GM19239 (cell line): ENCODE measurements at places on chromosomes 1 and 21.

GRCh38 chr1:92359986-92360385 lies 61.1 kb downstream of the RPAP2 start:
- no peak for DNase-seq

GRCh38 chr1:226981838-226982237 lies 41.7 kb downstream of the COQ8A start:
- no peak for DNase-seq

- no peak for DNase-seq
These were observed 41.2 kb downstream of the MAP3K21 start for GRCh38 chr1:233368789-233369130.

- DNase-seq: no peak
These were observed 39.0 kb downstream of the TTLL7 start for GRCh38 chr1:83959824-83960498.

- no peak for DNase-seq
These were observed 649.5 kb upstream of the ADGRL2 start for GRCh38 chr1:81151206-81151605.

GRCh38 chr1:248316796-248317195 lies 7.6 kb downstream of the OR2M7 start:
- no peak for DNase-seq

DNA sequence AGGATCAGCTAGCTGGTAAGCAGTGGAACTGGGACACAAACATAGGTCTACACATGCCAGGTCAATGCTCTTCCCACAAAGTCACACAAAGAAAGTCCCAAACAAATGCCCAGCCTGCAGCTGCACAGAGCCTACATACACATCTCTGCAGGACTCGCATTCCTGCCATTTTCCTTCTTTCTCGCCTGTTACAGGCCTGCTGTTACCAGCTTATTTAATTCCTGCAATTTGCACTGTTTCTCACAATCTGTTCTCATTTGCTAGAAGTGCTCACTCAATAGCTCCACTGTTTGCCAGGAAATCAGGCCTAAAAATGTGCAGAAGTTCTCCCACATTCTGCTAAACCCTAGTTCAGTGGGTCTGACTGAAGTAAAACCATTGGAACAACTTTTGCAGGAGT lies 362.6 kb upstream of the C1orf87 start:
- no peak for DNase-seq

DNA sequence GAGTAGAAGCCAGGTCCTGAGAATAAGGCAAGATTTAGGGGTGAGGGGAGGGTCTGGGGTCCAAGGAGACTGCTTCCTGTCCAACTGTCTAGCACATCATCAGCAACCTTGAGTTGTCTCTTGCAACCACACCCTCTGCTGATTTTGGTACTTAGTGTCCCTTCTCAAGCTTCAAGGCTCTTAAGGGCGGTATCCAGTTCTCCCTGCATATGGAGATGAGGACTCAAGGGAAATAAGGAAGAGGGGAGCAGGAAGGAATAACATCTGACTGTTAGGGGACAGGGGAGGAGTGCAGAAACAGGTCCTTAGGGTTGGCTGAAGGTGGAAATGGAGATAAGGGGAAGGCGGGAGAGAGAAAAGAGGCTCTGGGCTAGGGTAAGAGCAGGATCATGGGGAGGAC lies 12.3 kb downstream of the MYOG start:
- DNase-seq: no peak

DNA sequence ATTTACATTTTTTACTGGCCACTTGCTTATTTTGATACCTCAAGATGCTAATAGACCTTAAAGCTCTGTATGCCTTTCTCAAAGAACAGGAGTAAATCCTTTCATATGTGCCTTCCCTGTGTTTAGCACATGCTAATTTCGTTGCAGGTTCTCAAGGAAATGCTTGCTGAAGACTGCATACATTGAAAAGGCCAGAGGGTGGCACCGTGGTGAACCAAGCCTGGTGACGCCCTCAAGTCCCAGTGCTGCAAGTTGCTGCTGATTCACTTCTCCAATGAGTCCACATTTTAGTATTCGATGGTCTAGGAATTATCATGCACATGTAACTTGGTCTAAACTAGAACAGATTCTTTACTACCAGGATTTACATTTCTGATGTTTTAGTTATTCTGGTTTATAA lies 94.1 kb downstream of the CLDN17 start:
- DNase-seq: no peak

GRCh38 chr1:202809597-202810159 lies 1.1 kb upstream of the PCAT6 start:
- DNase-seq: no peak

DNA sequence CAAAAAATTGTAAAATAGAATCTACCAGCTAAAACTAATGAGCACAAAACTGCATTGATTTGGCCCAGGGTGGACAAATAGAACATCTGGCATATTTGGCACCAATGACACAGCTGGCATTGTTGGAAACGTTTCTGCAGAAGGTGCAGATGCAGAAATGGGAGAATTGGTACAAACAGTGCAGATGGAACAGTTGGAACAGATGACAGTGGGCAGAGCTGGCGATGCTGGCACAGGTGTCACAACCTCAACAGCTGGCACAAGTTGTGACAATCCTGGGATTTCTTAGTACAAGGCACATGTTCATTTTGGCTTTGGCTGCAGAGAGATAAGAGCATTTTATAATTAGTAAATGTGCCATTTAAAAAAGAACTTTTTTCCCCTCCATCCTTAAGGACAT lies 91.1 kb upstream of the ZBTB18 start:
- no peak for DNase-seq

- no peak for DNase-seq
These were observed 4.1 kb upstream of the FAM110D start for GRCh38 chr1:26154750-26155149.

DNA sequence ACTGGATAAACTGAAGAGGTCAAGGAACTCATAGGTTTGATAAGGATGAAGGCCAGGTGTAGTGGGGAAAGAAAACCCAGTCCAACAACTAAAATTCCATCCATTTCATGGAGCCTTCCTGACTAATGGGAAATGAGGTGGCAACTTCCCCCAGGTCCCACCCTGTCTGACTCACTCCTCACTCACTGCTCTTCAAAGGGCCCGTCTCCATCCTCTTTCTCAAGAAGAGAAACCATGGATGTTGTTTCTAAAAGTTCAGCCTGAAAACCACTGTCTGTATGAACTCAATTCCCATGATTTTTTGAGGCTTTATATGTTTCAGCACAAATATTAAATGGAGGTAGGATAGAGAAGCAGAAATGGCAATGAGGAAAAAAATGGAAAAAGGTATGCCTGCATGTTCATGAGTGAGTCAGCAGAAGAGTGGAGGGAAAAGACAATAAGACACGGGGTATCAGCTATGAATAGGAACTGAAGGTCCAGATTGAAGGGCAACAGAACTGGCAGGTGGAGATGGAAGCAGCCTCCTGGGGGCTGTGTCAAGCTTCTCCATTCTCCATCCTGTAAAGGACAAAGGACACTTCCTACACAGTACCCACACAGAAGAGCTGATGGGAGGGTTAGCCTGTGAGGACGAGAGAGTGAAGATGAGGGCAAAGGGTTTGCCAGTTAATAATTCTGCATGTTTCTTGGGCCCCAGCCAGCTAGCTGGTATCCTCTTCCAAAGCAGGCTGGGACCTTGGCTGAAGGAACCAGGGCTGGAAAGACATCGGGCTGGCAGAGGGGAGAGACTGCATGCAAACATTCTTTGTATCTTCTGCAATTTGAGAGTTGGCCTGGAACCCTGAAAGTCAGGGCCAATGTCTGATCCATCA lies 5.5 kb upstream of the ELOVL1 start:
- DNase-seq: no peak

- no peak for DNase-seq
These were observed 473.3 kb downstream of the MRPL39 start for GRCh38 chr21:25133939-25134338.

GRCh38 chr1:234887016-234887900 lies 241.4 kb downstream of the TOMM20 start:
- no peak for DNase-seq

- no peak for DNase-seq
These were observed 125.1 kb upstream of the FGGY start for GRCh38 chr1:59171788-59172187.

DNA sequence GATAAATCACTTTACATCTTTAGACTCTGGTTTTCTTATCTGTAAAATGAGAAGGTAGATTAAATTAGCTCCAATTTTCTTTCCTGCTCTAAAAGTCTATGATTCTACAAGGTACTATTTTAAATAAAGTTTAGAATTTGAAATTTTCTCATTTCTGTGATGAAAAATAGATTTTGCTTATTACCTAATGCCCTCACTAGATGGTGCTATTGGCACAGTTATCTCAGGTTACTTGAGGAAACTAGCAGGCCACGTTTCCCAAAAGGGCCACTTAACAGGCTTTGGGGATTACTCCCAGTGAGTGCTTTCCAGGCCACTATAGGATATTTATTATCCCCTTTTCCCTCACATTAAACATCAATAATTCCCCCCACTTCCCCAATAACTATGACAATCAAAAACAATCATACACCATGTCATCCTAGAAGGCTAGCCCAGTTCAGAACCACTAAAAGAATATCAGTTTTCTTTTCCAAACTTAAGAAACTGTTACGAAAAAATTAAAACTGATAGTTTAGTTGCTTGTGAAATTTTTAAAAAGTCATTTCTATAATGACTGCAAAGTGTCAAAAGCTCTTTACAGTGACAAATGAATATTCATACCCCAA lies 30.6 kb downstream of the OMA1 start:
- peak; percentile 25 for DNase-seq

GRCh38 chr21:37232274-37233018 lies 34.7 kb downstream of the VPS26C start:
- peak; percentile 67 for DNase-seq

DNA sequence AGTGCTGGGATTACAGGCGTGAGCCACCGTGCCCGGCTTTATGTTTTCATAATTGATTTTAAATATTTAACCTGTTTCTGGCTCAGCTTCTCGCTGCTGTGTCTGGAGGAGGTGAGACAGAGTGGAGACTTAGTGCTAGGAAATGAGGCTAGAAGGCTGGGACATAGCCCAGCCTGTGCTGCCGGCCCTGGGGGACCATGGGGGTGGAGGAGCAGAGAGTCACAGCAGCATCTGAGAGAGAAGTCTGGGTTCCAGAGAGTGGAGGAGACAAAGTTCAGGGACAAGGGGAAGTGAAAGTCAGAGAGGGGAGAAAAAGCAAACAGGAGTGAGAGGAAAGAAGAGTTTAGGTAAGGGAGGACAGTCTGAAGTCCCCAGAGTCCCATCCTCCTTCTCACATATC lies 71.9 kb downstream of the LHX9 start:
- no peak for DNase-seq

DNA sequence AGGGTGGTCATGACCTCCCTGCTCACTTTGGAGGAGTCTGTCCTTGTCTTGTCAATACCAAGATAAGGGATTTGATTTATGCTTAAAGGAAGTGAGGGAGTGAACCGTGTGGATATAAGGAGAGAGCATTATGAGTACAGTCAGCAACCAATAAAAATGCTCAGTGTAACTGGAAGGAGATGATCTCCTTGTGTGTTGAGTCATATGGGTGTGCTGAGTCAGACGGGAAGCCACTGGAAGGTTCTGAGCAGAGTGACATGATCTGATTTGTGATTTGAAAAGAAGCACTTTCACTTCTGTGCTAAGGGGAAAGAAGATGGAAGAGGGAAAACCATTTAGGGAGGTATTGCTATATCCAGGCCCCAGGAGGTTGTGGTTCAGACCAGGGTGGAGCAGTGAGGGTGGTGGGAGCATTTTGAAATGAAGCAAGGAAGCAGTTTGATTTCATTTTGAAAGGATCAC lies 2.5 kb upstream of the BCL10 start:
- DNase-seq: no peak

- DNase-seq: no peak
These were observed 457.2 kb upstream of the ADAMTS5 start for GRCh38 chr21:27423906-27424595.

GRCh38 chr1:40646315-40646714 lies 19.2 kb downstream of the RIMS3 start:
- DNase-seq: no peak

GRCh38 chr21:28636752-28637691 lies 355.7 kb downstream of the LTN1 start:
- no peak for DNase-seq

DNA sequence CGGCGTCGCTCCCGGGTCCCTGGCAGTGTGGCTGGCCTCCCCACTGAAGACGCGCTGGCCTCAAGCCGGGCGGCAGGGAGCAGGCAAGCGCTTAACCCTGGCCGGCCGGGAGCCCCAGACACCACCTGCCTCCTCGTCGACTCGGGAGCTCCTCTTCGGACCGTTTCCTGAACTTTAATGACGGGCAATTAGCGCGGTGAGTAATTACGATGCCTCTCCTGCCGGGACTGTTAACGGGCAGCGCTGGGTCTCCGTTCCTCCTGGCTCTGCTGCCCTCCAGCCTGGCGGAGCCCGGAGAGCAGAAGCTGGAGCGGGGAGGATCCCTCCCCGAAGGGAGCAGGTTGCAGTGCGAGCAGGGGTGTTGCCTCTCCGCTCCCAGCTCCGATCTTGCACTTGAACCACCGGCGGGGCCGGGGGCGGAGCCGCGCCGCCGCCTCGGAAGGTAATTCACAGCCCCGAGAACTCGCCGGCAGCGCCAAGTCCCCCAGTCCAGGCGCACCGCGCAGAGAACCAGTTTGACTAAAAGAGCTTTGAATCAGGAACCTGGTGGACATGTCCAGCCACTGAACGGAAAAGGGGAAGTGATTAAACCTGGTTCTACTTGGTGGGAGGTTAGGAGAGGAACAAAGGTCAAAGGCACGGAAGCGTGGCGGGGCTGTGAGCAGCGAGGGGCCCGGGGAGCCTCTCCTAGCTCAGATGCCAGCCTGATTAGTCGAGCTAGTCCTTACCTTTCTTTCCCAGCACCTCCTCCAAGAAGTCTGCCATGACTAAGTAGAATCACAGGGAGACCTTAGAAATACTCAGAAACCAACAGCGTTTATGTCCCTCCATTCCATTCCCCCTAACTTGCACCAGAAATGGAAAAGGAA lies 18.3 kb upstream of the PLEKHA6 start:
- peak; percentile 50 for DNase-seq

GRCh38 chr1:158049853-158050252 lies 56.4 kb downstream of the KIRREL1 start:
- DNase-seq: no peak

DNA sequence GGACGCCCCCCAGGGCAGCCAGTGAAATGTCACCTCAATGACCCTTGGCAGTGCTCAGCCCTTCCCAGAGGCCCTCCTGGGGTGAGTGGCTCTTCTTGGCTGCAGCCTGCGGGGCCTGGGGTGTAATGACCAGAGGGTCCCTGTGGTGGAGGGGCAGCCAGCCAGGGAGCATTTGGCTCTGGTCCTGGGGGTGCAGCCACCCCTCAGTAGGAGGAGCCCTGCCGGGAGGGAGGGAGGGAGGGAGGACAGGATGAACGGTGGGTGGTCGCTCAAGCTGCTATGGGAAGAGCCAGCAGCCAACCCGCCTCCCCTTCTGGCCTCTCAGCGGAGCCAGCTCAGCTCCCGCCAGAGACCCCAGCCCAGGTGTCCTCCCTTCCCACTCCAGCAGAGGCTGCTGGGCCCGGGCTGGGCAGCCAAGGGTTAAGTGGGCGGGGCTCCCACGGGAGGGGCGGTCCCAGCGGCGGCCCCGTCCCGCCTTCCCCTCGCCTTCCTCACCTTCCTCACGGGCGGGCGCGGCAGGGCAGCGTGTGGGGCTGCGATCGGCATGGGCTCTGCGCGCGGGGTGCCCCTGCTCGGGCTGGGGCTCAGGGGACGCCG lies 9.0 kb upstream of the PLCH2 start:
- DNase-seq: no peak

GRCh38 chr1:38283696-38284470 lies 237.3 kb upstream of the POU3F1 start:
- DNase-seq: no peak

GRCh38 chr1:119903443-119903835 lies 7.1 kb upstream of the ADAM30 start:
- DNase-seq: no peak
